ENCODE measurements at places on chromosomes 3 and 15.

- DNase-seq = no peak
Measured at GRCh38 chr3:73718326-73719110, 93.8 kb upstream of the PDZRN3 start.

DNA sequence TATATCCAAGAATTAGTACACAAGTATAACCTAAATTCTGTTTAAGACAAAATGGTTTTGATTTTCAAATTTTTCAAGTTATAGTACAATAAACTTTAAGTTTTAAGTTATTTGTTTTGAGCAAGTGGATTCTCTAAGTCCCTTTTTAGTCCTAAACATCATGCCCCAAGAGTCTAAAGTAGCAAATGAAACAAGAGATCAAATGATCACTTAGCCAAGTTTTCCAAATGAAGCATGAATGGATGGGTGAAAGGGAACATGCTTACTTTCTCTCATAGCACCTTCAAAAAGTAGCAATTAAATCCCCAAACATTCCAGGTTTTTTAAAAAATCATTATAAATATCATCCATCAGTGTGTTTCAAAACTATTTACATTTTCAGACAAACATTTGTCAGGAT is 19.5 kb downstream of the DLG1 start:
- DNase-seq = no peak

GRCh38 chr3:30793740-30794139 is 100.7 kb downstream of the GADL1 start:
- DNase-seq = no peak

GRCh38 chr3:140753865-140754754 is 76.2 kb downstream of the TRIM42 start:
- DNase-seq = no peak

- DNase-seq = no peak
Measured at GRCh38 chr3:87436781-87437543, 160.6 kb upstream of the POU1F1 start.

DNA sequence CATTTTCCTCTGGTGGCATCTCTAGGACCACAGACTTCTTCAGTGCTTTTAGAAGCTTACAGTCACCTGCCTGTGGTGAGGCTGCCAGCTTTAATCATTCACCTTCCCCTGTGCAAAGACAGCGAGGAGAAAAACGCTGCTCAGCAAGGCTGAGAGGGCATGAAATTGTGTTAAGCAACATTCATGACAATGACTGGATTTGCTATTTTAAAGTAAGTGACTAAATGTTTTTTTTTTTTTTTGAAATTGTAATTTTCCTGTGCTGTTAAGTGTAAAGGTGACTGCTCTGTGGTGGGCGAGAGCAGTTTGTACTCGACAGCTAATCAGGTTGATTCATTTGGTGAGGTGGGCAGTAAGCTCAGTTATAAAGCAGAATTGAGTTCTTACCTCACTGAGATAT is 240.4 kb downstream of the NSUN3 start:
- no peak for DNase-seq

DNA sequence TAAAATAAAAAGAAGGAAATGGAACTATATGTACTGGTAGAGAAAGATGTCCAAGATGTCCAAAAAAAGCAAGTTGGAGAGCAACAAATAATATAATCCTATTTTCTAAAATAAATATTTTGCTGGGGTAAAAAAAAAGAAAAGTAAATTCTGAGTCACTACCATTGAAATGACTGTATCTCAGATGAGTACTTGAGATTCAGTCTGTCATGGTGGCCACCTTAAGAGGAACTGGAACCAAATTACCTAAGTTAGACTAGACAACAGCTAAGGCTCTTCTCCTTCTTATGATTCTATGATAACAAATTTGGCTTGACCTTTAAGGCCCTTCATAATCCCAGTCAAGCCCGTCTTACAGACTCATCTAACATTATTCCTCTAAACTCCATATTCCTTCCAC is 270.6 kb upstream of the HES1 start:
- no peak for DNase-seq

DNA sequence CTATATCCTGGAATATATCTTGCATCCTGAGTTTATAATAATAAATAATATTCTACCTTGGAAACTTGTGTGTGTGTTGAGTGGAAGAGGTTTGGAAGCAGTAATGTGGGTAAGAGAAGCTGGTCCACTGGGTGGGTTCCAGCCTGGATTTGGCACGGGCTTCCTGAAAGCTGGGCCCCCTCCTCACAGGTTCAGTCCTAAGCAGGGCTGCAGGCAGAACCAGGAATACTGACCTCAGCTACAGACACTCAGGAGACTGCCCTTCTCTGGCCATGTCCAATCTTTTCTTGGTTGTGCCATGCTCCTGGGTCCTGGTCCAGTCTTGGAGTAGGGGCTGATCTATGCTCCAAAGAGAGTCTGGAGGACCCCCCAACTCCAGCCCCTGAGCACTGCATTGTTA is 4.5 kb downstream of the MYD88 start:
- no peak for DNase-seq

Measured in NCI-H774 (cell line).